NCI-H748 treated with DMSO at 0.1 percent for 48 hours (cell line): ENCODE measurements at places on chromosomes 1 and 21.

- DNase-seq = no peak
Observed at GRCh38 chr1:64845831-64846425, 101.1 kb downstream of the RAVER2 start.

DNA sequence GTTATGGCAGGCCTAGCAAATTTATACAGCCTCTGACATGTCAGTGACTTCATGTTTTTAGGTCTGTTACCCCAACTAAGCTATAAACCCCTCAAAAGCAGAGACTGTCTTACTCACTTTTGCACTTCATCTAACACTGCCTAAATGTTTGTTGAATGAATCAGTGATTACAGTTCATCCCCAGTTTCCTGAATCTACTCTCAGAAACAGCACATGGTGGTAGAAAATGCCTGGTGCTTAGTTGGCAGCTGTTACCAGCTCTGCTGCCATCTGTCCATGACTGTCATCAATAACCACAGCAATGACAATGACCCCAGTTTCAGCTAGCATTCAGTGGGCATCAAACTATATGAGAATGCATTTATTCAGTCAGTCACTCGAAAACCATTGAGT lies 110.5 kb upstream of the SERBP1 start:
- DNase-seq = no peak

DNA sequence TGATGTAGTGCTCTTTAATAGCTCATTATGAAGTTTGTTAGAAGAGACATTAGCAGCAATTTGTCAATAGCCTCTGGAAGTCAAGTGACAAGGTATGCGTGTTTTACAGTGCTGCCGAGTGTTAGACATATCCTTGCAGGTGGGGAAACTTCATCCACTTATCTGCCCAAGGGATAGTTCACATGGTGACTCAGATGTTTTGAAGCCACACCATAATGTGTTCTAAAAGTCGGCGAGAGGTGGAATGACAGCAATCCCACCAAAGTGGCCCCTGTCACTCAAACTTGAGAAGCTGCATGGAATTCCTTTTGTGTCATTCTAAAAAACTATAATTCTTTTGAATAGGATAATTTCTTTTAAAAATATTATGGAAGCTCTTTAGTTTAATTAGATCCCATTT lies 98.1 kb downstream of the RUNX1 start:
- no peak for DNase-seq

DNA sequence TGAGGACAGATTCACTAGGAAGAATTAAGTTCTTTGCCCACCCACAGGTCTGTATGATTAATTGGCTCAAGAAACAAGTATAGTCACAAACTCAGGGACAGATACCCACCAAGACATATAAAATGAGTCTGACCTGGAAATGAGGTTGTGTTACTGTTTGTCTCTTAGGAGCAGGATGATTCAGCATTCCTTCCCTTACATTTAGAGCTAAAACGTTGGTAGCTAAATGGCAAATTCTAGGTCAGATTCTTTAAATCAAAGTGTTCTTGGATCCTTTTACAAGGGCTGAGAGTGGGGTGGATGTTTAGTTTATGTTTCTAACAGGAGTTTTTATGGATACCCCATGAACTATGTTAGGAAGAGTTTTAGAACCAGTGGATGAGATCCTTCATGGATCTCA lies 4.7 kb downstream of the RIMKLA start:
- no peak for DNase-seq

DNA sequence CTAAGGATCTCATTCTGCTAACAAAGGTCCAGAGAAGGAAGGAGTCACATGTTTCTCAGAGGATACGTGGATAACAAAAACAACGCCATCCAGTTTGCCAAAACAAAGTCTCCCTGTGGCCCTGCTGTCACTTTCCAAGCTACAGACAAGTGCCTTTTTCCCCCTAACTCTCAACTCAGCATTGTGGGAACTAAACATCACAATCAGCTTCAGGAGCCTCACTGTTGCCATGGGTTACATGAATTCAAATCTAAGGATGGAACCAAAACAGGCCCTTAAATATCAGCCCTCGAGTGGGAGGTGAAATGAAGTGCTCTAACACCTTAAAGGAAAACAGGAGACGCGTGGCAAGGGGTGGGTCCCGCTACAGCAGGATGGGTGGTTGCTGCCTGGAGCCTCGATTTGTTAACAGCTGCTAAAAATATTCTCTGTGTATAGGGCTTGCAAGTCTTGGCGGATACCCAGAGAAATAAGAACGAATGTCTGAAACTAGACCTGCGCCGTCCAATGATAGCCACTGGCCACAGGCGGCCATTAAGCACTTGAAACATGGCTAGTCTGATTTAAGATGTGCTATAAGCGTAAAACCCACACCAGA lies 66.4 kb upstream of the SOD1 start:
- DNase-seq = no peak

GRCh38 chr1:204383163-204383904 lies 23.6 kb upstream of the PLEKHA6 start:
- no peak for DNase-seq

- DNase-seq = no peak
Observed at GRCh38 chr1:212152308-212152693, 116.8 kb downstream of the DTL start.

DNA sequence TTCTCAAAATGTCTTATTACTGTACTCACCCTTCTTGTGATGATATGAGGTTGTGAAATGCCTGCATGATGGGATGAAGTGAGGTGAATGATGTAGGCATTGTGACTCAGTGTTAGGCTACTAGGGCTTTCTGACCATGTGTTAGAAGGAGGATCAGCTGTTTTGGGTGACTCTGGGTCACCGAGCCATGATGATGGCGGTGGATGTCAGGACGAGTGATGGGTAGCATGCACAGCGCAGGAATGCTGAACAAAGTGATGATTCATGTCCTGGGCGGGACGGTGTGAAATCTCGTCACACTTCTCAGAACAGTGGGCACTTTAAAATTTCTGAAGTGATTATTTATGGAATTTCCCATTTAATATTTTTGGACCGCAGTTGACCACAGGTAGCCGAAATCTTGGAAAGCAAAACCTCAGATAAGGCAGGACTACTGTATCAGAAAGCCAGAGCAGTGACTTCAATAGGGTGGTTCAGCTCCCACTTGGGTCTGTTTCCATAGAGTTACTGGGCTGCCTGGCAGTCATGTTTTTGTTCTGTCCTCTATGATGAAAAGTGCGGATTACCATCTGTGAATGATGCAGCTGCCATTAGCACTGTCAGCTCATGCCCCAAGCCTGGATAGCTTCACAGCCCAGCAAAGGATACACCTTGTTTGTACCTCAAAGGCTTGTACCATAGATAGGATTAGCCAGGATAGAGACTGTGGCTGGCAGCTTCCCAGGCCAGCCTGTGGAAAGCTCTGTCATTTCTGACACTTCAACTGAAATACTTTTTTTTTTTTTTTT lies 26.6 kb downstream of the IL6R start:
- DNase-seq = no peak

- no peak for DNase-seq
Observed at GRCh38 chr1:246726255-246726679, 2.1 kb downstream of the SCCPDH start.

- no peak for DNase-seq
Observed at GRCh38 chr1:115413621-115414020, 75.6 kb upstream of the NGF start.

- DNase-seq = no peak
Observed at GRCh38 chr1:226662642-226663326, 76.3 kb downstream of the ITPKB start.

DNA sequence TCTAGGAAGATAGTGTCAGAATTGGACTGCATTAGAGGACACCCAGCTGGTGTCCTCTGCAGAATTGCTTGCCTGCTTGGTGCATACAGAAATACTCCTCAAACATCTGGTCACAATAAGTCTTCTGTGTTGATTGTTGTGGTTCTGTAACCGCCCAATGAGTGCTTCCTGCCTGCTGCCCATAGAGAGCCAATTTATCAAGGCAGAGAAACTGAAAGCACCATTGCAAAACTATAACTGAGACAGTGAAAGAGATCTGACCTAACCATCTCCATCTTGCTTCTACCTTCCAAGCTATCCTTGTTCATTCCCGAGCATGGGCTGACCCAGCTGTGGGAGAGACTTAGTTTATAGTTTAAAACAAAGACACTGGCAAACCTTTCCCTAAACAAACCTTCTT lies 462.4 kb upstream of the RGS18 start:
- no peak for DNase-seq

GRCh38 chr21:25402134-25402961 lies 204.9 kb downstream of the MRPL39 start:
- DNase-seq = no peak

GRCh38 chr1:209850342-209850979 lies 22.7 kb downstream of the UTP25 start:
- DNase-seq = peak; percentile 1

- no peak for DNase-seq
Observed at GRCh38 chr1:78607334-78607927, 12.8 kb upstream of the IFI44L start.

DNA sequence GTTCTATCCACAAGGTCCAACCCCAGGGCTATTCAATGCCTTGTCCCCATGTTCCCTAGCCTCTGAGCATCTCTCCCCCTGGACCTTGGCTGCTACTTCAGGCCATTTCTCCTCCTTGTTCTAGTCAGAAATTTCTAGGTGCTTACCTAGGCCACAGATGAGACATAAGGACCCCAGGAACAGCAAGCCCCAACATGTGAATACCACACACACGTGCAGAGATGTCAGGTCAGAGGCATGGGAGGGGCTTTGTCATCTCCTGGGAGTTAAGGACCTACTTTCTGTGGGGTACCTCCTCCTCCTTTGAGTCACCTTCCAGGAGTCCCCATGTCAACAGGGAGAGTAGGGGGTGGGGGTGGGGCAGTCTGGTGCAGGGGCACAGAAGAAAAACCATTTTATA lies 7.1 kb upstream of the RGS16 start:
- DNase-seq = peak; percentile 53

DNA sequence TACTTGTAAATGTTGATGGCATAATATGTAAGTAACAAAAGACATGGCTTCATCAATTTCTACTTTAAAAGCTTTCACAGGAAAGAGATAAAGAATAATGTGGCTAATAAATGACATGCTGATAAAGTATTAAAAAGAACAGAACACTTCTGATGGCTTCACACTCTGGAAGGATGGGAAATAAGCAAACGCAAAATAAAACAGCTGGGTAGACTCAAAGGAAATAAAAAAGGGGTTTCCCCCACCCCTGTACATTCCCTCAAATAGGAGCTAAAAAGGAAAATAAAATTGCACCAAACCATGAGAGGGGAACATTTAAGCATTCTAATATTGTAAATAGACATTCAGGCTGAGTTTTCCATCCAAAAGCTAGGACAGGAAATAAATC lies 27.0 kb upstream of the DYRK1A start:
- DNase-seq = no peak

GRCh38 chr1:225944951-225945350 lies 3.9 kb upstream of the LEFTY2 start:
- no peak for DNase-seq

GRCh38 chr1:212219679-212220463 lies 65.3 kb upstream of the PPP2R5A start:
- DNase-seq = no peak

- DNase-seq = no peak
Observed at GRCh38 chr1:159839116-159839849, 12.6 kb downstream of the SLAMF8 start.

GRCh38 chr1:33161061-33161681 lies 20.7 kb downstream of the TRIM62 start:
- DNase-seq = no peak

GRCh38 chr1:169150641-169151337 lies 44.3 kb downstream of the ATP1B1 start:
- no peak for DNase-seq

- DNase-seq = no peak
Observed at GRCh38 chr1:59186656-59187055, 110.2 kb upstream of the FGGY start.

- no peak for DNase-seq
Observed at GRCh38 chr1:232130815-232131480, 499.0 kb downstream of the SIPA1L2 start.

DNA sequence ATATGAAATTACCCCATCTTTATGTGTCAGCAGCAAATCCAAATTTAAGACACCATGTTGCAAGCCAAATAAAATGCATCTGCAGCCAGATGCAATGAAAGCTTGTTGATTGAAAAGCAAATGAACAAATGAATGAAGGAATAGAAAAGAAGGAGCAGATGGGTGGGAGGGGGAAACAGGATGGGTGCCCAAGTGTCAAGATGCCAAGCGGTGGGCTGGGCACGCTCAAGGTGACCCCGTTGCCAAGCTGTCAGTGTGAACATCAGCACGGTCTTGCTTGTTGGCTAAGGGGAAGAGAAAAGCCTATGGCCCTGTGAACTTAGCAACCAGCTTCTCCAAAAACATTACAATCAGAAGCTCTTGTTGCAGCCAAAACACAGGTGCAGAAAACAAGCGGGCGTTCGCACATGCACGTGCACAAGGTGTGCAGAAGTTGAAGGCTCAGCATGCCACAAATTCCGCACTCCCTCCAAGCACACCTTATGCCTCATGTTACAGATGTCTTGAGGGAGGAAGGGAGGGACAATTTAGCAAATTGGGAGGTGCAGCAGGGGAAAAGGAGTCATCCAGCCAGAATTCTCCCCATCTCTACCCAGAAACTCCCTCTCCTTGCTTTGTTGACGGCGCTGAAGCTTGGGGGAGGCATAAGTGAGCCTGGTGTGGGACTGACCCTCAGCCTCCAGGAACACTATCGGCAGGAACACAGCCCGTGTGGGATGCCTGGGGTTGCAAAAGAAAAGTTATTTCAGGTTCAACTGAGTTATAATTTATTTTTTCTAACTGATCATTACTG lies 62.4 kb downstream of the HIVEP3 start:
- DNase-seq = no peak

DNA sequence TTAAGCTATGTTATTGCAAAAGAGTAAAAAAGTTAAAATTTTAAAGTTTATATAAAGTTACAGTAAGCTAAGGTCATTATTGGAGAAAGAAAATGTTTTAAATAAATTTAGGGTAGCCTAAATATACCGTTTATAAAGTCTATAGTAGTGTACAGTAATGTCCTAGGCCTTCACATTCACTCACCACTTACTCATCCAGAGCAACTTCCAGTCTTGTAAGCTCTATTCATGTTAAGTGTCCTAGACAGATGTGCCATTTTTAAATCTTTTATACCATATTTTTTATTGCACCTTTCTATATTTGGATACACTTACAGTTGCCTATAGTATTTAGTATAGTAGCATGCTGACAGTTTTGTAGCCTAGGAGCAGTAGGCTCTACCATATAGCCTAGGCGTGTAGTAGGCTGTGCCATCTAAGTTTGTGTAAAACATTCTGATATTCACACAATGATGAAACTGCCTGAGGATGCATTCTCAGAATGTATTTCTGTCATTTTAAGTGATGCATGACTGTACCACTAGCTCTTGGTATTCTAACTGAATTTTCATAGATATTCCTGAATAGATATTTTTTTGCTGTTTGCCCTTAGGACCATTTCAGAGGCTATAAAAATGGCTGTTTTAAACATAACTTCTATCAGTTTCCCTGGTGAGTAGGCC lies 26.8 kb downstream of the PPP2R5A start:
- DNase-seq = no peak

GRCh38 chr1:199784138-199784895 lies 243.2 kb upstream of the NR5A2 start:
- DNase-seq = no peak

- no peak for DNase-seq
Observed at GRCh38 chr1:53430261-53430660, 28.9 kb upstream of the DMRTB1 start.

GRCh38 chr1:95108792-95109191 lies 8.4 kb upstream of the TLCD4 start:
- no peak for DNase-seq
